Stimulated activated CD4-positive, alpha-beta T cell treated with anti-CD3 and anti-CD28 coated beads, TNF-alpha, amount 100 ng/mL, for 1 hour (primary cell): ENCODE measurements at places on chromosomes 7 and 10.

- no peak for DNase-seq
Measured at GRCh38 chr7:30950197-30950596, 13.6 kb upstream of the GHRHR start.

GRCh38 chr10:115744089-115744488, 528.9 kb downstream of the GFRA1 start:
- DNase-seq: no peak

DNA sequence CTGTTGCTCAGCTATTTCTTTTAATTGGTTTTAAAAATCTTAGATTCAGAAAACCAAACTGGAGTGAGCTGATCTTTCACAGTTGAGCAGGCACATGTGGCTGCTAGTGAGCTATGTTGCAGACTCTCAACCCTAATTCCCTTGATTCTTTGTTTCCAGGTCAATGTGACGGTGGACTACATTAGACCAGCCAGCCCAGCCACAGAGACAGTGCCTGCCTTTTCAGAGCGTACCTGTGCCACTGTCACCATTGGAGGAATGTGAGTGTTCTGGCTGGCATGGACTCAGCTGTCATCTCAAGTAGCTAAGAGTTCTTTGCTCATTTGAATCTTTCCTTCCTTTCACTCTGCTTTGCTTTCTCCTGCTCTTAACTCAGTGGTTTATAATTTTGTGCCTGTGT, 187.1 kb downstream of the LRRC4 start:
- DNase-seq: no peak

DNA sequence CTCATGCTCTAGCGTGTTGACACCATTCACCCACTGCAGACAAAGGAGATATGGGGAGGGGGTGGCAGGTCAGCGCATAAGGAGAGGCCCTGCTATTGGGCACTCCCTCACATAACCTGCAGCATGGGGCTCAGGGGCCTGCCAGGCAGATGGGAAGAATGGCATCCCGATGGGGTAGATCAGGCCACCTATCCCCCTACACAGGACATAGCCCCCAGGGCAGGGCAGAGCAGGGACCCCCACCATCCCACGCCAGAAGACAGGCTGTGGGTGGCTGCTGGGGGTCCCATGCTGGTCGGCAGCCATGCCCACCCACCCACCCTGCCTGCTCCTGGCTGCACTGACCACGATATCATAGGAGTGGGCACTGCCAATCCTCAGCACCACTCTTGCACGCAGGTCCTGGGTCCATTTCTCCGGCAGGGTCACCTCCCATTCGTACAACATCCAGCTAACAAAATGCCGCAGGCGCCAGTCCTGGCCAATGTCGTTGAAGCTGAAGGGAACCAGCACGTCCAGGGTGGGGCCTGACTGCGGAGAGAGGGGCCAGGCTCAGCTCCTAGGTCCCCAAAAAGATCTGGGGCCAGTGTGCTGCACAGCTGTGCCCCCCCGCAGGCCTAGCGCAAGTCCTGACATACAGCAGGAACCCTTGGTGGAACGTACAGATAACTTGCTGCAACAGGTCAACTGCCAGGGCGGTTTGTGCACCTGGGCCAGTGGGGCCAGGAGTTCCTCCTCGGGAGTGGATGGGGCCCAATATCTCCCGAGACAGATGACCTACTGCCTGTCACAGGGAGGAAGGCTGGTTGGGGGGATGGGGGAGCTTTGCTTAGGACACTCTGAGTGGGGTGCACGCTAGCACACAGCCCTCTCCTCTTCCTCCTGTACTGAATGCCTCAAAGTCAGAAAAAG, 45.9 kb upstream of the ZNF479 start:
- no peak for DNase-seq

DNA sequence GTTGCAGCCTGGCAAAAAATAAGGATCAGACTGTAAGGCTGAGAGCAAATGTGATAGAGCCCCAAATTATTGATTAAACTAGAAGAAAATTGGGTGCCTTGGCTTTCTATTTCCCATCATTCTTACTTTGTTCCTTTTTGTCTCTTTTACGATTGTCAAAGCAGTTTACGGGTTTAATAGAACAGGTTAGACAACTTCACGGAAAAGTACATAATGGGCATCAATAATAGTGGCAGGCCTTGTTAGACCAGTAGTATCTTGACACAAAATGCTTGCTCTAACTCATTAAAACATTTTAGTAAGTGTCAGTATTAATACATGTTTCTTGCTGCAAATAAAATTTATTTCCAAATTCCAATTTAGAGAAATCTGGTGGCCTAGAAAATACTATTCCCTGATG, 14.5 kb upstream of the GGCT start:
- DNase-seq: no peak

DNA sequence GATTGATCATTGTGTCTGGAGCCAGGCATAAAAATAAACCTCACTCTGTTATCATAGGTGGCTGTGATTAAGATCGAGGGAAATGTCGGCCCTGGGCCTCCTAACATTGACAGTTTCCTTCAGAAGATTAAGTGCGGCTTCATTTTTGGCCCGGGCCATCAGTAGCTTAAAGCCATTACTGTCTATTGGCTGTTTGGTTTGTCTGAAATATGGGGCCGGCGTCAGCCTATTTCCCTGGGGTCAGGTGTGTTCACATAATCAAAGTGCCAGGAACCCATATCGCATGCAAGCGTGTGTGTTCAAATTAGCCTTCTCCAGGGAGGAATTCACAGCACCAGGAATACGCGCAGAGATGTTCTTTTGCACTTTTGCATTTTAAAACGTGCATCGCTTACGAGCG, 114.7 kb downstream of the CUX1 start:
- DNase-seq: no peak

GRCh38 chr7:2596464-2597272, 35.1 kb upstream of the TTYH3 start:
- DNase-seq: no peak

GRCh38 chr7:133853706-133854276, 273.3 kb upstream of the LRGUK start:
- no peak for DNase-seq

- no peak for DNase-seq
Measured at GRCh38 chr10:125691160-125691981, 8.4 kb upstream of the TEX36 start.

GRCh38 chr10:55091691-55092328, 290.8 kb upstream of the PCDH15 start:
- no peak for DNase-seq

GRCh38 chr7:77825131-77825530, 26.6 kb downstream of the PHTF2 start:
- no peak for DNase-seq

- no peak for DNase-seq
Measured at GRCh38 chr10:73232887-73233286, 14.2 kb downstream of the DNAJC9 start.

DNA sequence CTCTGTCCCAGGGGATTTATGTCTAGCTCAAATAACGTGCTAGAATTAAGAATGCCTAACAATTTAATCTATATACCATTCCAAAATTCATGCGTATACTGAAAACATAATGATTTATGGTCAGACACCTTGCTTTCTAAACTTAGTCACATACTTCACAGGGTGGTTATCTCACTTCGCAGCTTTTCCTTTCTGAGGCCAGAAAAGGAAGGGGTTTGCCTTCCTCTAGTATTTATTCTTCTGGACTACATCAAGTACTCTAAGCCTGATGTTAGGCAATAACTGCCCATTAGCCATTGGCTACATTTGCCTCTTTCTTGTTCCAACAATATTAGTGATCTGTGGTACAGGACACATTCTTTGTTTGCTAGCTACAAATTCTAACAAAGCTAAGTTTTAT, 72.6 kb upstream of the FHIP2A start:
- no peak for DNase-seq

DNA sequence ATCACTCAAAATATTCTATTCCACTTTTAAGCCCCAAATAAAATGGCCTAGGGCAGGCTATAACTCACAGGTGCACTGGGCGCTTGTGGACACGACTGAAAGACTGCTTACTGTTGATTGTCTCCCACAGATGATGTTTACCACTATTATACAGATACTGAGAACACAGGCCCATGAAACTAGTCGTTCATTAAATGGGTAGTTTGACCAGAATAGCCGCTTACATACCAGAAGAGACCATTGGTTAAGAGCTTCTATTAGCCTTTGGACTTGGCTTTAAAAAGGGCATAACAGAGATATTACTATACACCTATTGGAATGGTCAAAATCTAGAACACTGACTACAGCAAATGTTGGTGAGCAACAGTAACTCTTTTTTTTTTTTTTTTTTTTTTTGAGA, 4.3 kb downstream of the CCDC6 start:
- no peak for DNase-seq

GRCh38 chr10:119652361-119652730, 1.2 kb downstream of the BAG3 start:
- no peak for DNase-seq

- no peak for DNase-seq
Measured at GRCh38 chr10:77492368-77492994, 145.1 kb downstream of the KCNMA1 start.

DNA sequence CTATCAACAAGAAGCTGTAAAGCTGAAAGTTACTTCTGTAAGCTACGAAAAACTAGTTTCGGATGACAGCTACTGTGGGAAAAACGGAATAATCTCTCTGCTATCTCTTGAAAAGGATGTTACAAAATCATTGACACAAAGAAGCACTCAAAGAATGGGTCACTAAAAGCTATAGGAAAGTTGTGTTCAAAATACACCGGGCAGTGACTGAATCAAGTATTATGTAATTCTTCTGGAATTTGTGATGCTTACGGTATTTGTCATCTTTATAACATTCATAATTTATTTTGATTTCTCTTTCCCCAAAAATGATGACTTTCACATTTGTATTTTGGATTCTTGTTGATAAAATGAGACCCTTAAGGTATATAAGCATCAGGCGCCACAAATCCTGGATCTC, 112.1 kb upstream of the KLF6 start:
- DNase-seq: no peak

DNA sequence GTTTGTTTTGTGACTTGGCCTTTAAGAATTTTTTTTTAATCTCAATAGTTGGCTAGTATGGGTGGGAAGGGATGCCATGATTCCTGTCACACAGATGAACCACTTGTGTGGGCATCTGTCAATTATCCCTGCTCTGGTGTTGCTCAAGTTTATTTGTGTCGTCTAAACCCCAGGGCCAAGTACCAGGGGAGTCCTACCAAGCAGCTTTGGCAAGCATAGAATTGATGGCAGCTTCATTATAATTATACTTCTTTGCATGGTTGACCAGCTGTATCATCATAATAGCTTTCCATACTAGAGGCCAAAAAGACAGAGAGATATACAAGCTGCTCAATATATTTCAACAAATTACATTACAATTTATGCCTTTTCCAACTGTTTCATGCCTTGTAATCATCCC, 30.4 kb downstream of the SUGCT start:
- no peak for DNase-seq
